WTC11 (cell line): ENCODE measurements at places on chromosomes 6 and 20. TPM values are rescaled to one million over a fixed set of nuclear protein-coding genes. Genes with fewer than 3 reads are reported as not detected.
A peak's percentile ranks its signal among the peaks of the same experiment; 100 is the strongest.

Gene RIPPLY2
- total RNA-seq = 0.66 to 2.2 TPM (median 2.1 TPM) in 3 replicates

GRCh38 chr6:148831064-148831463 lies 84.2 kb downstream of the UST start:
- DNase-seq = no peak
- H3K4me1 ChIP-seq = peaks cover 63% of the 10 kb centered on the region
- no peaks in the 10 kb centered on the region for H3K36me3 ChIP-seq
- H3K4me3 ChIP-seq = no peak overlapping the region
- H3K27me3 ChIP-seq = no peaks in the 10 kb centered on the region

- no peaks in the 10 kb centered on the region for H3K27me3 ChIP-seq
- DNase-seq = no peak
- H3K27ac ChIP-seq = no peak overlapping the region
- H3K36me3 ChIP-seq = no peaks in the 10 kb centered on the region
Measured at GRCh38 chr6:112298021-112298745, 43.8 kb upstream of the LAMA4 start.

DNA sequence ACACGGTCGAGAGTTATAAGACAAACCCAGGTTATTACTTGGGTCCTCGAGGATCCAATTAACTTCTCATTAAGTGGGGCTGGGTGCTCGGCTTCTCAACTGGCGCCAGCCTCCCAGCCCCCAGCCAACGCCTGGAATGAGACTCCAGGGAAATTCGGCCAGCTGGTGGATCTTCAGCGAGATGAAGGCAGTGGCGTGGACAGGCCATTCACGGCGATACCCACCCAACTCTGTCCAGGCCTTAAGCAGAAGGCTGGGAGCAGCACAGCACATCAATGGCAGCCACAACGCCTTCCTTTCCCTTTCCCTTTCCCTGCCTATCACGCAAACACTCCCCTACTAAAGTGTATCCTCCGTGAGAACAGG lies 868 bp downstream of the METTL24 start:
- no peaks in the 10 kb centered on the region for H3K36me3 ChIP-seq
- H3K27me3 ChIP-seq = peaks cover 37% of the 10 kb centered on the region

- no peaks in the 10 kb centered on the region for H3K27me3 ChIP-seq
- no peak for DNase-seq
- H3K4me1 ChIP-seq = peaks cover 8% of the 10 kb centered on the region
- no peak overlapping the region for H3K4me3 ChIP-seq
- no peak overlapping the region for H3K27ac ChIP-seq
Measured at GRCh38 chr6:141259091-141259490, 873.6 kb upstream of the GJE1 start.

GRCh38 chr6:136987526-136987925 lies 57.2 kb downstream of the IL20RA start:
- no peak overlapping the region for H3K4me3 ChIP-seq
- H3K4me1 ChIP-seq = peaks cover 44% of the 10 kb centered on the region
- peaks cover 12% of the 10 kb centered on the region for H3K27me3 ChIP-seq
- no peaks in the 10 kb centered on the region for H3K36me3 ChIP-seq

DNA sequence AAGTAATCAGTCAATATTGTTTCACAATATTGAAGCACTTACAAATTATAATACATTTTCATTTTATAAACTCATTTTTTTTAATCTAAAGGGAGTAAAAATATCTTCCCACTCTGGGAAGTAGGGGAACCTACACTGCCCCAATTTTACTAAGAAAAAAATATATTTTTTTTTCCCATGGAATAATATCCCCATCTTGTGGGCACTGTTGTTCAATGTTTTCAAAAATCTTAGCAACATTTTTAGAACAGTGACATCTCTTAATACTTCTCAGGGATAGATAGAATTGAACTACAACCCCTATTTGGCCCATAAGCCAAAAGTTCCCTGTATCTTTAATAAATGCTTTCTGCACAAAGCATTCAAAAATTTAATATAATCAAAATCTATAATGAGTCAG lies 42.9 kb downstream of the ARHGAP18 start:
- H3K36me3 ChIP-seq = no peaks in the 10 kb centered on the region
- H3K27ac ChIP-seq = no peak overlapping the region
- peaks cover 32% of the 10 kb centered on the region for H3K4me1 ChIP-seq
- H3K4me3 ChIP-seq = no peak overlapping the region
- H3K27me3 ChIP-seq = no peaks in the 10 kb centered on the region
- DNase-seq = no peak

DNA sequence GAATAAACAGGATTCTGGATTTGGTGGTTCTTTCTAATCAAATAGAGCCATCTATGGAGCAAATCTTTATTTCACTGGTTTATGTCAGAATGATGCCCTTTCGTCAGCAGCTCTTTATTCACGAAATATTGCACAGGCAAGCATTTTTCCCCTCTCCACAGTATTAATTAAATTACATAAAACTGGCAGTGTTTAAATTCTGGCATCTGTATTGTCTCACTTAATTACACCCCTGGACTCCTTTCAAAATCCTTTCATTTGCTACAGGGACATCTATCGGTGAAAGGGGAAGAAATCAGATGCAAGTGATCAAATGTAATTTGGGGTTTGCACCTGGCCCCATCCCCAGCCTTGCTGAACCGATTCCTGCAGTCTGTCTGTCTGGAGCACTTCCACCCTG lies 801.9 kb downstream of the QKI start:
- H3K27me3 ChIP-seq = no peaks in the 10 kb centered on the region
- no peak overlapping the region for H3K4me3 ChIP-seq
- DNase-seq = no peak
- H3K4me1 ChIP-seq = no peaks in the 10 kb centered on the region

DNA sequence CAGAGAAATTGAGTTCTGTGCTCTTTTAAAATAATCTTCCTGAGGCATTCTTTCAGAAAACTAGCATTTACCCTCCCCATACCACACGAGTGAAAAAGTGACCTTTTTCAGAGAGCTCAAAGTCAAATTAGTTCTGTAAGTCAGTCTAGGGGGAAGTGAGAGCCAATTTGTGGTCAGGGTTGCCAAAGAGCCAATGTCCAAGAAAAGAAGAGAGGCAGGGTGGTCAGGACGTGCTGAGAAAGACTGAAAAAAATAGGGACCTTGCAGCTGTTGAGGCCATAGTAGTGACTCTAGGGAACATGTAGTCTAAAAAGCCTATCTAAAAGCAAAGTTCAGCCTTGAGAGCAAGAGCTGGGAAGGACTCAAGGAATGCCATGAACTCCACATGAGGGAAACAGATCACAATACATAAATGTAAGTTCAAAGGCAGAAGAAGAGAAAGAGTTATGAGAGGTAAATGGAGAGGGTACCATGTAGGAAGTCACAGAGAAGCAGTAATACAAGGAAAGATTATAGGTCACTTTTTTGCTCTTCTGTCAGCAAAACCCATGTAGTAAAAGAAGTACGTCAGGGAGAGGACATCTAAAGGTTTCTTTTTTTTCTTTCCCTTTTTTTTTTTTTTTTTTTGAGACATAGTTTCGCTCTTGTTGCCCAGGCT lies 565.1 kb upstream of the FLRT3 start:
- no peak overlapping the region for H3K4me3 ChIP-seq
- H3K27me3 ChIP-seq = no peaks in the 10 kb centered on the region
- DNase-seq = no peak

GRCh38 chr6:119156757-119157505 lies 78.5 kb upstream of the FAM184A start:
- H3K36me3 ChIP-seq = no peaks in the 10 kb centered on the region
- H3K27me3 ChIP-seq = no peaks in the 10 kb centered on the region; the same call in 1 of the 2 replicates
- H3K4me3 ChIP-seq = no peak overlapping the region
- H3K4me1 ChIP-seq = no peaks in the 10 kb centered on the region

GRCh38 chr6:112037783-112038216 lies 16.1 kb upstream of the CCN6 start:
- no peaks in the 10 kb centered on the region for H3K36me3 ChIP-seq
- no peaks in the 10 kb centered on the region for H3K27me3 ChIP-seq
- H3K4me1 ChIP-seq = peaks cover 17% of the 10 kb centered on the region
- DNase-seq = no peak

GRCh38 chr20:4978050-4978918 lies 23.0 kb downstream of the SLC23A2 start:
- H3K4me1 ChIP-seq = peaks cover 30% of the 10 kb centered on the region
- DNase-seq = no peak
- peak overlapping the region; percentile 79 for H3K27ac ChIP-seq
- H3K4me3 ChIP-seq = no peak overlapping the region

DNA sequence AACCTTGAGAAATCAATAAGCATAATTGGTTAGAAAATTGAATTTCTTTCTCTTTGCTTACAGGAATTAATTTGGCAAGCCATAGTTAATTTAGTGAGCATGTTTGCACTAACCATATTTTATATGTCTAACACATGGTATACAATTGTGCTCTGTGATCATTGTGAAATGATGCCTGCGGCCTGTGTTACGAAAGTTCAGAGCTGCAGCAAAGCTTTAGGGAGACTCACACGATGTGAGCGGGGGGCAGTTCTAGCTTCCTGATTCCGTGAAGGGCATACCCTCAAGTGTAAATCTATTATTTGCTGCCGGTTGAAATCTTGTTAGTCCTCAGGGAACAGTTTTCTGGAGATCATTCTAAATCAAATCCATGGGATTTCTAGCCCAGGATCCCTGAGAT lies 25.5 kb upstream of the ADTRP start:
- no peak for DNase-seq
- H3K27me3 ChIP-seq = no peaks in the 10 kb centered on the region
- H3K4me3 ChIP-seq = no peak overlapping the region
- no peak overlapping the region for H3K27ac ChIP-seq
- peaks cover 28% of the 10 kb centered on the region for H3K4me1 ChIP-seq

DNA sequence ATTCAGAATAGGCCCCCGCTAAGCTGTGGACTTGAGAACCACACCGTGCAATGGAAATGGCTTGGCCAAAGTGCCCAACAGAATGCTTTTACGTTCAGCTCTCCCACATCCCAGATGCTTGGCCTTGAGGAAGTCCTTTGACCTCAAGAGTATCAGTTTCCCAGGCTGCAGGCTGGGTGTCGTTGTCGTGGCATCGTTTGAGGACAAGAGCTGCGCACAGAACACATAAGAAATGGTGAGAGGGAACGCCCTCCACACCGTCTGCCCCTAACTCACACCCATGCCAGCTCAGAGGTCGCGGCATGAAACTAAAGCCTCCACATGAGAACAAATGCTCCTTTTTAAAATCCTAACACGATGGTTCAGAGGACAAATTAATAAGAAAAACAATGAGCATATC lies 37.0 kb downstream of the NFATC2 start:
- no peaks in the 10 kb centered on the region for H3K36me3 ChIP-seq
- H3K4me1 ChIP-seq = peaks cover 4% of the 10 kb centered on the region
- H3K27ac ChIP-seq = no peak overlapping the region

DNA sequence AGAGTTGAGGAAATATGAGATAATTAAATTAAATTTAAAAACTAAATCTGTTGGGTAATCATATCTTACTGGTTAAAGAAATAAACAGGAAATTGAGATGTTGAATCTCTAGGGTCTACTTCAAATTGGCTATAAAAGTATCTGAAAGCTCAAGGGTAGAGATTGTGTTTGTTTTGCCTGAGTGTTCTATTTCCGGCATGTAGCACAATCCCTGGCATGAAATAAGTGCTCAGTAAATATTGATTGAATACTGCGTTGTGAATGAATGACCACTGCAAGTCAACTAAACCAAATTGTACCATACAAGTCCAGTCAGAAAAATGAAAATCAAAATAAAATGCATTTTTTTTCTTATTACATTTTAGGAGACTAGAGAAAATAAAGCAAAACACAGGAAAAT lies 709.8 kb downstream of the EPM2A start:
- no peaks in the 10 kb centered on the region for H3K27me3 ChIP-seq
- H3K27ac ChIP-seq = no peak overlapping the region
- peaks cover 16% of the 10 kb centered on the region for H3K4me1 ChIP-seq
- no peaks in the 10 kb centered on the region for H3K36me3 ChIP-seq
- no peak for DNase-seq
- no peak overlapping the region for H3K4me3 ChIP-seq

DNA sequence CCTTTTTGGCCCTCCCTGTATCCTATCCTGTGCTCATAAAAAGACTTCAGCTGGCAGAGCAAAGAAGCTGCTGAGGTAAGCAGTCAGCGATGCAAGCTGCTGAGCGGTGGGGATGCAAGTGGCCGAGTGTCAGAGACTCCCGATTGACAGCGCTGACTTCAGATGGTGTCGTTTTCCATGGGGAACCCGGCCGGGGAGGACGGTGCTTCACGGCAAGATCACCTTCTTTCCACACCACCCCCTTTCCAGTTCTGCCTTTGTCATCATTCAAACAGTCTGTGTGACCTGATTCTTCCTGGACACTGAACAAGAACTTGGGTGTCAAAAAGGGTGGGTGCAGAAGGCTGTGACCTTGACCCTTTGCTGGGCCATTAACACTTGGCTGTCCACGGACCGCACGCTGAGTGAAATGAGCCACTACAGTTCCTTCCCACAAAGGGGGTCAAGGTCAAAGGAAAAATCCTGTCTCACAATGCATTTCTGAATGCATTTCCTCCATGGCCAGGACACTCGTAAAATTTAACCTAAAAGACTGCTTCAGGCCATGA lies 52.9 kb upstream of the UNC93A start:
- H3K4me3 ChIP-seq = no peak overlapping the region
- no peaks in the 10 kb centered on the region for H3K27me3 ChIP-seq
- peaks cover 78% of the 10 kb centered on the region for H3K4me1 ChIP-seq
- no peak for DNase-seq

DNA sequence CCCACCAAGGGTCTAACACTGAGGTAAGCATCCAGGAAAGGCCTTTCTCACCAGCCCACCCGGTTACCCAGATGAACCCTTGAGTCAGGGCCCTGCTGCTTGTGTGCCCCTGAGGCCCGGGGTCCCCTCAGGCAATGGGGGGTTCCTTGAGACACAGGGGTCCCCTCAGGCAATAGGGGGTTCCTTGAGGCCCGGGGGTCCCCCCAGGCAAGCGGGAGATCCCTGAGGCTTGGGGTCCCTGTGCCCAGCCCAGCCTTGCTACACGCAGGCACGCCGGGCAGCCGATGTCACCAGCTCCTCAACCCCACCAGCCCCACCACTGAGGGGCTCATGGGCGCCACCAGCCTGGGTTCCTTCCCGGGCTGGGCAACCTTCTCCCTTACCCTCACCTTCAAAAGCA lies 247.2 kb downstream of the TTLL2 start:
- no peaks in the 10 kb centered on the region for H3K36me3 ChIP-seq
- no peak overlapping the region for H3K4me3 ChIP-seq
- peaks cover 11% of the 10 kb centered on the region for H3K4me1 ChIP-seq
- DNase-seq = no peak
- H3K27ac ChIP-seq = no peak overlapping the region

DNA sequence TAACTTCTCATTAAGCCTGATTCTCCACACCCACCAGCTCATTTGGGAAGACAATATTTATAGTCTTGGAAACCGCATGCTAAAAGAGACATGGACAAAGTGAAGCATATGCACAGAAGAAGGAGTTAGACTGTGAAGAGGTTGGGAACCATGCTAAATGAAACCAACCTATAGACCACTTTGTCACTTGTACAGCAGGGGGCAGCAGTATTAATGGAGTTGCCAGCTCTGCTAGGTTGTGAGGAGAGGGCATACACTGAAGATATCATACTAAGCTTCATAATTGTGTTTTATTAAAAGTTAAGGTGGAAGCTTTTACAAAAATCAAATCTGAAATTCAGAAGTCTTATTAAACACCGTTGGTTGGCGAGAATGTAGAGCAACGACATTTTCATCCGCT lies 38.3 kb upstream of the HMGCLL1 start:
- H3K27ac ChIP-seq = no peak overlapping the region
- H3K4me3 ChIP-seq = no peak overlapping the region
- peaks cover 8% of the 10 kb centered on the region for H3K36me3 ChIP-seq
- H3K27me3 ChIP-seq = no peaks in the 10 kb centered on the region
- peaks cover 4% of the 10 kb centered on the region; the same call in 1 of the 2 replicates for H3K4me1 ChIP-seq
